Renal cortex interstitium (tissue), 15 donors: ENCODE measurements at places on chromosomes 12 and 14. TPM values are rescaled to one million over a fixed set of nuclear protein-coding genes. Genes with fewer than 3 reads are reported as not detected.
A peak's percentile ranks its signal among the peaks of the same experiment; 100 is the strongest.

TAS2R19 gene
- 2.5 TPM for polyA plus RNA-seq

PTPRB gene
- polyA plus RNA-seq, result 17.9 TPM

ACVRL1 gene
- 31.1 TPM for polyA plus RNA-seq

EMP1 gene
- polyA plus RNA-seq, result 105 TPM

EEA1 gene
- 18.3 TPM for polyA plus RNA-seq

PLEKHG3 gene
- 89.0 TPM for polyA plus RNA-seq

AMN gene
- 42.7 TPM for polyA plus RNA-seq

MGAT4C gene
- 1.4 TPM for polyA plus RNA-seq

GNG2 gene
- polyA plus RNA-seq, result 71.0 TPM

MUCL1 gene
- not detected for polyA plus RNA-seq

CEBPE gene
- 0.22 TPM for polyA plus RNA-seq

- no peak for DNase-seq
These were observed 169.5 kb downstream of the FBXL14 start for GRCh38 chr12:1424674-1425395.

DNA sequence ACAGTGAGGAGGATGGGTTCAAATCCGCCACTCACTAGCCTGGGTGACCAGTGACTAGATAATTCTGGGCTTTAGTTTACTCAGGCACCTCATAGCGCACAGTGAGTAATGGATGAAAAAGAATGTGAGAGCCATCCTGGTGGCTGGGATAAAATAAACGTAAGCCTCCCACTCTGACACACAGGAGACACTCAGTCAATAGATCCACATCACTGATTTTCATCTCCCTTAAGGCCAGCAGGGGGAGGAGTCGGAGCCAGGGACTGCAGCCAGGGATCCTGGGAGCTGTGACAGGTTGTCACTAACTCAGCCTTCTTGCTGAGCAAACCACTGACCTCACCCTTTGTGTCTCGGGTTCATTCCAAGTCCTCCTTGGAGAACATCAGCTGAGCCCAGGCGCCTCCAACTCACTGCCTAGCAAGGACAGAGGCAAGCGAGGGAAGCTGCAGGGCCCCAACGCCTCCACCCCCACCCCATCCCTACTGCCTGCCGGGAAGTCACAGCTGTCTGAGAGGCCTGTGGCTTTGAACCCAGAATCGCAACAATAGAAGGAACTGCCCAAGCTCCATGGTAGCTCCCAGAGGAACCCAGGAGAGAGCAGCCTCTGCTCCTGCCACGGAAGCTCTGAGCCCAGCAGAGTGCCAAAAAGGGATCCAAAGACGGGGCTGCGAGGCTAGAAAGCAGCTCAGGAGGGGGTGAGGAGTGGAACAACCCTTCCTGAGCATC lies 30.7 kb downstream of the PXN start:
- peak; percentile 83 for DNase-seq

DNA sequence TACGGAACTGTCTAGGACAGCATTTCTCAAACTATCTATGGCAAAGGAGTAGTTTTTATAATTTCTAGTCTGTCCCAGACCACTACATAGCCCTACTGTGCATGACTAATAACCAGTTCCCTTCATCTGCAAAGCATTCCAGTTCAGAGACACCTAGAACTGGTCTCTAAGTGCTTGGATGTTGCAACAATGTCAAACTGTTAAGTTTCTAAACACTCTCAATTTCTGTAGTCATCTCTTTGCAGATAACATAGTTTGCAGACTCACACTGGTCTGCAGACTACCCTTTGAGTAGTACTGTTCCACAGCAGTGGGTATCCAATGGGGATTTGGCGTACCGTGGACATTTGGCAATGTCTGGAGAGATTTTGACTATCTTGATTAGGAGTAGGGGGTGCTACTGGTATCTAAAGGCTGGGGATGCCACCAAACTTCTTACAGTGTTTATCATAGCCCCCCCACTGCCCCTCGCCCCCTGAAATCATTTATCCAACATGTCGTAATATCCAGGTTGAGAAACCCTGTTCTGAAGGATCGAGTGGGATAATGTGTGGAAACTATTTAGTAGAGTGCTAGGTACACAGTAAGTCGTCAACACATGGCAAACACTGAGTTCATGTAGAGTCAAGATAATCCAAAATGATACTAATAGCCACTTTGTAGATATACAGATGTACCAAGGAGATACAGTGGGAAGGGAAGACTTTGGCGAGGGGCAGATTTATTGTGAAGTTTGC lies 1.7 kb downstream of the C12orf76 start:
- DNase-seq, result no peak

- no peak for DNase-seq
These were observed 21.4 kb upstream of the HECTD1 start for GRCh38 chr14:31229009-31229408.

DNA sequence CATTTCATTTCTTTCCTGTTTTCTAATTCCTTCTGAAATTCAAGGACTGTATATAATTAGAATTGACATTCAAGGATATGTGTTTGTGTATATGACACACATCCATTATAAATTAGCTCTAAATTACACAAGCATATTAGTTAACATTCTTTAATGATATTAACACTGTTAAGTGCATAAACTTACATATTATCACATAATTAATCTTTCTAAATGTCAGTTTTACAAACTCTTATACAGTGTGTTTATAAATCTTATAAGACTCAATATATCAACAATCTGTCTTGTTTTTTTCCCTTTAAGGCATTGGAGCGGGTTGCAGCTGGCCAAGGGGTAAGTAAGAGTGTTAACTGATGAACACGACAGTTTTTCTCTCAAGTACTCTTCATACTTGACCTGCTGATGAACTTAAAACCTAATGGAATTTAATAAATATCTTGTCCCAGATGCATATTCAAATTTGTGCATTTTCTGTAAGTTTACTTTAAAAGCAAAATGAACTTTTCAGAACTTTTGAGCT lies 76.1 kb downstream of the METTL25 start:
- no peak for DNase-seq

DNA sequence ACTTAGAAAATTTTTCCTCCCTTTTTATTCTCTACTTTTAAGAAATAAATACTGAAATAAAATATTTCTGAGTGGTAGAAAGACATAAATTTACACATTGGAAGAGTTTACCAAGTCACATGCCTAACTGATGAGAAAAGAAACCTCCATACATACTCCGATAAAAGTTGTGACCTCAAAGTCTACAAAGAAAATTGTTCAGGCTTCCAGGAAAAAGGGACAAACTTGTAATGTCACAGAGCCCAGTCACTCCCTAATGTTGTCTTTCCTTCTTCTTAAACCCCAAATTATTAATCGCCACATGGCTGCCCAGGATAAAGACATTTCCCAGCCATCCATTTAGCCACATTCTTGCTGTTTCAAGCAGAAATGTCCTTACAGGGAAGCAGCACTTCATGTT lies 455.3 kb downstream of the MDGA2 start:
- DNase-seq, result no peak

DNA sequence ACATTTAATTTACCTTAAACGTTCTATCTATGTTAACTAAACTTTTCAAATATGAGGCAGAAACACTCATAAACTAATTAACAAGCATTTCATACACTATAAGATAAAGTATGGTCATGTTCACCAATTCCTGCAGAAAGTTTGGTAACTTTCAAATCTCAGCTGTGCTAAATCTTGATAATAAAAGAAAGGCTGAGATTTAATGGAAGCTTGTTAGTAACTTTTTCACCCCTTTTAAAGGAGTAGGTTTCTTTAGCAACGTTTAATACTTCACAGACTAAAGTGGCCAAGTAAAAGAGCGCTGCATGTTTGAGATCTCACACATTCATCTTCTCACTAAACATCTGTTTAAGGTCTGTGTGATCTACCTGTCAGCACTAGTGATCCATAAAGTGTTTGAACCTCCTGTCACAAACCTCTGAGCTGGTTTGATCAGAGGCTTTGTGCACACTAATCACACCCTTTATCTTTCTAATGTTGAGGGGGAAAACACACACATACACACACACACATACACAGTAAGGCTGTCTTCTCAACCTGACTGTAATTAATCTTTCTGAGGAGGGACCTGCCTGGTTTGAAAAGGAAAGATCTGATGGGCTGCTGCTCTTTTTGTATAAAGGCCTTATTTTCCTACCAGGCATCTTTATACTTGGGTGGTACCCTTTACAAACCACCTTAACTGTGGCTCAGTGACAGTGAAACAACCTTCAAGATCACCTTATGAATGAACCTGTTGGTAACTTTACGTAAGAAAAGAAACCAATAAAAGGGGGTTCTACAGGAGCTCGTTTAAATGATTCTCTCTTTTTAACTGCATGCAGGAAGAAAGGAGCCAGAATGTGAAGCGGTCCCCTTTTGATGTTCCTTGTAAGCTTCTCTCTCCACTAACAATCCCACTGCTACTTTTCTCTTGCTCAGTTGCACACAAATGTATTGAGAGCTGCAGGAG lies 244.2 kb downstream of the SOX5 start:
- no peak for DNase-seq

DNA sequence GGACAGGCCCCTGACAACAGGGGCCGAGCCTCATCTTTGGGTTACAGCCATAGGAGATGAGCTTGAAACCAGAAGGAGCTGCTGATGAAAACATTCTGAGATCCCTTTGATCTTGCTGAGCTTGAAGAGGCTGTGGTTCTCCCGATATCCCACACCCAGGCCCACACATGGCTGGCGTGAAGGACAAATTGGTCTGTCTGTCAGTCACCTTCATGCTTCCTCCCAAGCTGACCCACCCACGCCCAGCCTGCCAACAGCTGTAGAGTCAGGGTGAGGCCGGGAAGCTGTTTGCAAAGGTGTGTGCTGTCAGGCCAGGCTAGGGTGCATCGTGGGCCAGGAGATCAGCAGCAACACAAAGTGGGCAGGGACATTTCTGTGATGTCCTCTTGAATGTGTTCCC lies 43.2 kb downstream of the FZD10 start:
- DNase-seq, result no peak

DNA sequence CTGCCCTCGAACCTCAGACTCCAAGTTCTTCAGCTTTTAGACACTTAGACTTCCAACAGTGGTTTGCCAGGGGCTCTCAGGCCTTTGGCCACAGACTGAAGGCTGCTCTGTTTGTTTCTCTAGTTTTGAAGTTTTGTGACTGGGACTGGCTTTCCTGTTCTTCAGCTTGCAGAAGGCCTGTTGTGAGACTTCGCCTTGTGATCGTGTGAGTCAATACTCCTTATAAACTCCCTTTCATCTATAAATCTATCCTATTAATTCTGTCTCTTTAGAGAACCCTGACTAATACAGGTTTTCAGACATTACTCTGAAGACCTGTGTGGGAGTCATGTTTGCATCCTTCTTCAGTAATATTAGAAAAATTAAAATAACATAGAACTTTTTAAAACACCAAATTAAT lies 289.1 kb downstream of the RMST start:
- DNase-seq, result no peak

- DNase-seq, result no peak
These were observed 31.9 kb downstream of the USP15 start for GRCh38 chr12:62291864-62292760.

DNA sequence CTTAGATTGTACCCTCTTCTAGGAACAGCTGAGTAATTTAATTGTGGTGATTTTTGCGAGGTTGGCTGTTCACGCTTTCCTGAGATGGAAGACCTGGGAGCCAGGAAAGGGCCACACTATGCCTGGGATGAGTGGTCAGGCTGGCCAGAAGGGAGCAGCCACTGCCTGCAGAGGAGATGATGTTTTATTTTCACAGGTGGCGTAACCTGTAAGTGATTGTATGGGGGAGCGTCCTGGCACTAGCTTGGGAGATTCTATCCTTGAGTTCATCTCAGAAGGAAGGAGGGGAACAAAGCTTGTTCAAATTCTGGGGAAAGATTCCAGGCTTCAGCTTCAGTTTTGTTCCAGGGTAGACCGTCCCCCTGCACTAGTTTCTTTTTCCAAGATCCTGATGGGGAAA lies 1.2 kb downstream of the RPH3A start:
- no peak for DNase-seq

DNA sequence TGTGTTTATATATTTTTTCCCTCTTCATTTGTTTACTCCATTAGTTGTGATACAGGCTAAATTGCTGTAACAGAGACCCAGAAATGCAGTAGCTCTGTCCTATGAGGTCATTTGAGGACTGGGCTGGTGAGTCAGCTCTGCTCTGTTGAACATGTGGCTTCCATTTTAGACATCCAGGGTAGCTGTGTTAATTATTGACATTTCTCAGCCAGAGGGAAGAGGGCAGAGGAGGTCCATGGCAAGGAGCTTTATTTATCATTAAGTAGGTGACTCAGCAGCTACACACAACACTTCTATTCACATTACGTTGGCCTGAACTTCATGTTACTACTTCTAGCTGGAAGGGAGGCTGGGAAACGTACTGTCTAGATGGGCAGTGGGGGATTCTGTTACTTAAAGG lies 85.4 kb downstream of the PTCSC3 start:
- DNase-seq, result no peak

- no peak for DNase-seq
These were observed 39.2 kb upstream of the GPR68 start for GRCh38 chr14:91283666-91284065.

DNA sequence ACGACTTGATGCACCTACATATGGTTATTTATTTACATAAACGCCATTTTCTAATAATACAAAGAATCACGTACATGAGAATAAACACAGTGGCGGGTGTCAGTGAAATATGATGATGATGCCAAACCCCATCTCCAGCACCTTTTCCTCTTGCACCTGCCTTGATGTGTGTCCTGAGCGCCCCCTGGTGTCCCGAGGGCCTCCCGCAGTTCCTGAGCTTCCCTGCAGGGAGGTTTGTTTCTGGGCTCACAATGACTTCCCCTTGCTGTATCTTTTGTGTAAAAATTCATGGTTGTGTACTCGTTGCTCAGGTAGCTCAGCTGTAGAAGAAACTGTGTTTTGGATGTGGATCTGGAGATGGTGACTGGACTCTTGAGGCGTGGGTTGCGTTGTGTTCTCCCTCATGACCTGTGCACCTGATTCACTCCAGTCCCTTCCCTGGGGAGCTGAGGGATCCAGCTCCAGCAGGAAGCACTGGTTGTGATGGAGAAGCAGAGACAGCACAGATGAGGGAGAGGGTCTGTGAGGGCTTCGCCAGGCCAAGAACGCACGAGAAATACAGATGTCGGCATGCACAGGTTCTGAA lies 1037.8 kb downstream of the TMEM121 start:
- no peak for DNase-seq

- DNase-seq, result no peak
These were observed 27.3 kb upstream of the SPTSSA start for GRCh38 chr14:34489324-34489723.

- DNase-seq, result no peak
These were observed 31.8 kb downstream of the ELK3 start for GRCh38 chr12:96225994-96226399.

GRCh38 chr12:67469666-67470065 lies 178.9 kb upstream of the DYRK2 start:
- peak; percentile 19 for DNase-seq

DNA sequence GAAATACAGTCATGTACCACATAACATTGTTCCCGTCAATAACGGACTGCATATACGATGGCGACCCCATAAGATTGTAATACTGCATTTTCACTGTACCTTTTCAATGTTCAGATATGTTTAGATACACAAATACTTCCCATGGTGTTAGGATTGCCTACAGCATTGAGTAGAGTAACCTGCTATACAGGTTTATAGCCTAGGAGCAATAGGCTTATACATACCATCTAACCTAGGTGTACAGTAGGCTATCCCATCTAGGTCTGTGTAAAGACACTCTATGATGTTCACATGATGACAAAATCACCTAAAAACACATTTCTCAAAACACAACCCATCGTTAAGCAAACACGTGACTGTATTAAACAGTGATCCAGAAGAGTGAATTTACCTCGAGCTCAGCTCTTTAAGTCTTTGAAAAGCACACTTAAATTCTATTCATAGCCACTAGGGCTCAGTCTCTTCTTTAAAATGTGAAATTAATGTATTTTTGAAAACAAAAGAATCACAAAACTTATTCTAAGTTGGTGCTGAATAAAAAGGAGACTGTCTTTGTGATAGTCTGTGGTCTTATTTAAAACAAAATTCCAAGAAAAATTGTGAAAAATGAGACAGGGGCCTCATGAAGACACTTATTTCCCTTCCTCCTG lies 239.1 kb upstream of the ARID2 start:
- no peak for DNase-seq
